ENCODE measurements at places on chromosomes 1 and 21.

DNA sequence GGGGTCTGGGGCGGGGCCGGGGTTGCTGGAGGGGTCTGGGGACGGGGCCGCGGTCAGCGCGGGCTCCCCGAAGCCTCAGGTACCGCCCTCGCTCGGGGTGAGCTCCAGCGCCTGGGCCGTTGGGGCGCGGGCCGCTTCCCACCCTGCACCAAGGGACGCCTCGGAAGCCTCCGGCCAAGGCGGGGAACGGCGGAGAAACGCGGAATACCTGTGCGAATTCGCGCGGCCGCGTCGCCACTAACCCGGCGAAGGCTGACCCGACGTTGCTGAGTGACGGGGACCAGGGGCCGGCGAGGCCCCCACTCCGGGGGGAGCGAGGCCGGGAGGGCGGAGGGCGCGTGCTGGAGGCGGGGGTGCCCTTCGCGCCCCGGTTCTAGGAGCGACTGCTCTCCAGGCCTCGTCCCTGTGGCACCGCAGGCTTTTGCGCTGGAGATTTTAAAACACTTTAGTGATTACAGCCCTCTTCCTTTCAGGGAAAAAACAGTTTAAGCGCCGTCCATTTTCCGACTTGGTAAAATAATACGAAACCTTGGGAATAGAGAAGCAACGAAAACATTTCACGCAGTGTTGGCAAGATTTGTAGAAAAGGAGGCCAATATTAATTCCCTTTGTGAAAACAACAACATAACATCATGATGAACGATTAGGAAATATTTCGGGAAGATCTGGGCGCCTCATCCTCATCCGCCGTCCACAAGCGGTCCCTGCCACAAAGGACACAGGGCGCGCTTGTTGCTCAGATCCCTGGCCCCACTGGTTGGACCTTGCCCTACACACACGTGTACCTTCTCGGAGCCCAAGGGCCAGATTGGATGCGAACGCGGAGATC, 971 bp upstream of the GNG4 start:
- peak; percentile 24 for DNase-seq

DNA sequence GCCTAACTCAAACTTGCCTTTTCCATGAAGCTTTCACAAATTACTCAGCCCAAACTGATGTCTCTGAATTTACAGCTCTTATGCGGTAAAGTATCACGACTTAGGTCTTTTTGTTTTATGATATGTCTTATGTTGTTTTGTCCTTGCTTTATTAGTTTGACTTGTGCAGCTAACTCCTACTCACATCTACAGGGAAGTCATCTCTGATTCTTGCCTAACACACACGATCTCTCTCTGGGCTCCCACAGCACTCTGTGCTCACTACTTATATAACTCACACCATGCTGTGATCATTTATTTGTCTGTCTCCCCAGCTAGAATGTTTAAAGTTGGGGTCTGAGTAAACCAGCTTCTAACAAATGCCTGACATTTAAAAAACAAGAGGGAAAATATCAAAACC, 9.3 kb upstream of the PI4KB start:
- no peak for DNase-seq

DNA sequence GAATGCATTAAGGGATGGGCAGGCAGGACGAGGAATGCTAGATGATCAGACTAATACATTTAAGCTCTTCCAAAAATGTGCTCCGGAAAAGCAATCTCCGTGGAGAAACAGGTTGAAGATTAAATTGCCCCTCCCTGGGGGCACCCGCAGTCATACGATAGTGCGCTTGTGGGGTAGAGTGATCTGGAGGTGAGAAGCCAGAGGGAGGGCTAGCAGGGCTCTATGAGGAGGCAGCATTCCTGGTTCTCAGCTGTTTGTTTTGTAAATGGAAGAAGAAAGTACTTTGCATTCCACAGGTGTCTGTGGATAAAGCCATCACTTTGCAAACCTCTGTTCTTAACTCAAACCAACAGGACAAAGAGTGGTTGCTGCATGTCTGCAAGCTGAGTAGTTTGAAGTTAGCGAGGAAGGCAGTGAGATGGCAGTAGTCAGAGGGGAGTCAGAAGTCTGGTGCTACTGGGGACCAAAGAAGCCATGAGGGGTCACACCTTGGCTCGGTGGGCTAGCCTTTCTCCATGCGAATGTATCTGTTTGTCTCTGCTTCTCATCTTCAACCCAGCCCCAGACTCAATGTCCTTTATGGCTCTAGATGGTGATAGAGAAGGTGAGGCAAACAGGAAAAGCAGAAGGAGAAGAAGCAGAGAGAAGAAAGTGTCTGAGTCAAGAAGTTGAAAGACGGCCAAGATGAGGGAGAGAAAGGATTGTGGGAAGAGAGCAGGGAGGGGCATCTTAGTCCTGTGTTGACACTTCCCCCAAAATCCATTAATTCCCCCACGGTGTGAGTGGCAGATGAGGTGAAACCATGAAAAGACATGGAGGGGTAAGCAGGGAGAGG, 65.2 kb upstream of the GJA8 start:
- no peak for DNase-seq

- no peak for DNase-seq
Observed at GRCh38 chr1:30290581-30290980, 432.8 kb downstream of the MATN1 start.

DNA sequence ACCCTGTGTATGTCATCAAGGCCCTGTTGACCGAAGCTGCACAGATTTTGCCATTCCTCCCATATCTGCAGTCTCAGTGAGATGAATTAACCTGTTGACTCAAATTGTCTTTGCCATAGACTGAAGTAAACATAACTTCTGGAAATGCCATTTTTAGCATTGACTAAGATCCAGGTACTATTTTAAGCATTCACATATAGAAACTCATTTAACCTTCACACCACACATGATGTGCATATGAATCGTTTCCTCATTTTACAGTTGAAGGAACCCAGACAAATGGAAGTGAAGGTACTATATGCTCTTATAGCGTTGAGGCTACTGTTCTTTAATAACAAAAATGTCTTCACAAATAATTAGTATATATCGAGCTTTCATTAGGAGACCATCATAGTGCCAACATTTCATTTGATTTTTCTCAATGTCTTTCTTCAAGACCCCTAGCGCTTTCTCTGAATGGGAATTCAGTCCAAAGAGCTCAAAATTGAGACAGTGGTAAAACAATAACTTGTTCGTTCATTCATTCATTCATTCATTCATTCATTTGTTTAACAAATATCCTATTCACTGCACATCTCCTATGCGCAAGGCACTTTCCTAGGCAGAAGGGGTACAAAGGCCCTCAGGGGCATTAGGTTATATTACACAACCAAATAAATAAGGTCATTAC, 444.7 kb downstream of the ADGRL2 start:
- DNase-seq: no peak

DNA sequence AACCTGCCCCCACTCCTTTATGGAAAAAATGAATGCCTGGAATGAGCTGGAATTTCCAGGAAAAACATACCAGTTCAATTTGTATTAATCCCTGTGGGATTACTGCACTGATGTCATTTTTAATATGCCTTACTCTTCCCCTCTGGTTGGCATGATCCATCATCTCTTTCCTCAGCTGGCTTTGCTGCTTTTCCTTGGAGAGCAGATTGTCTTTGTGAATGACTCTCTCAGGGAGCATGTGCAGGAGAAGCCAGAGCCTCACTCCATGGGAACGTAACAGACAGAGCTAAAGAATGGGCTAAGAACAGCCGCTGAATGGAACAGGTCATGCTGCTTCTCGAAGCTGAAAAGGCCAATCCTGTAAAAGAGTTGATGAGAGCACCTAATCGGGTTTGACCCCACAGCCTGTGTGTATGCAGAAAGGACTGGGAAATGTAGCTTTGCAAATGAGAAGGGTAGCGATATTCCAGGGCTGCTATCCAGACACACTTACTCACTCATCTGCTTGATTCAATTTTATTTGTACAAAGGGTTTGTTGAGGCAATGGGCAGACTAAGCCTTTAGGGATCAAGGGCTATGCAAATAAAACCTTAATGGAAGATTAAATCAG, 20.7 kb downstream of the PHC2 start:
- DNase-seq: no peak

DNA sequence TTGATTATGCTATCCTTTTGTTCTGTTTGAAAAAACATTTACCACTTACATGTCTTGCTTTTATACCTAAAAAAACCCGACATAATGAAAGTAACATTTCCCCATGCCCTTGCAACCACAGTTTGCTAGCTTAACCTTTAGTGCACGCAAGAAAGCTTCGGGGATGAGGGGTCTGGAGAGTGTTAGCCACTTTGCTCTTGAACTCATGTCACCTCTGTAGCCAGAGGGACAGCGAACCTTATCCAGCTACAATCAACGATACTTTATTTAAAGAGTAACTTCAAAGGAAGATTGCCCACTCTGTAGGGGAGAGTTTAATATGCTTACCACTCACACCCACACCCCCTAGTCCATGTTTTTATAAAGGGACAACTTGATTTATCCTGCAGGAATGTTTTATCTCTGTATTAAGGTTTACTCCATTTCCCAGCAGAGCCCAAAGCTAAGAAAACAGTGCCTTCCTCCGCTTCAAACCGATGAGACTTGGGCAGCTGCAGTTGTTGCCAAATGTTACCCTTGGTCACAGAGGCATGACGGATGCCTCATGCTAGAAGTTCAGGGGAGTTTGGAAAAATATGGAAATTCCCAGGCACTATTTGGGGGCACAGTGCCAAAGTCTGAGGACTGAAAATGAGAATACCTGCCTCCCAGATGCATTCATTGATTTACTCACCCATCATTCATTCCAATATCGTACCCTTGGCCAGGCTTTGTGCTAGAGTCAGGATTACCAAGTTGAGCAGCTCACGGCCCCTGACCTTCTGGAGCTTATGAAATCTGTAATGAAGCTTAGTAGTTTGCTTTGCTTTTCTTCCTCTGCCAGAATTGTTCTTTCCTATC, 61.4 kb upstream of the VCAM1 start:
- no peak for DNase-seq

- no peak for DNase-seq
Observed at GRCh38 chr1:80582980-80583379, 1217.8 kb upstream of the ADGRL2 start.

DNA sequence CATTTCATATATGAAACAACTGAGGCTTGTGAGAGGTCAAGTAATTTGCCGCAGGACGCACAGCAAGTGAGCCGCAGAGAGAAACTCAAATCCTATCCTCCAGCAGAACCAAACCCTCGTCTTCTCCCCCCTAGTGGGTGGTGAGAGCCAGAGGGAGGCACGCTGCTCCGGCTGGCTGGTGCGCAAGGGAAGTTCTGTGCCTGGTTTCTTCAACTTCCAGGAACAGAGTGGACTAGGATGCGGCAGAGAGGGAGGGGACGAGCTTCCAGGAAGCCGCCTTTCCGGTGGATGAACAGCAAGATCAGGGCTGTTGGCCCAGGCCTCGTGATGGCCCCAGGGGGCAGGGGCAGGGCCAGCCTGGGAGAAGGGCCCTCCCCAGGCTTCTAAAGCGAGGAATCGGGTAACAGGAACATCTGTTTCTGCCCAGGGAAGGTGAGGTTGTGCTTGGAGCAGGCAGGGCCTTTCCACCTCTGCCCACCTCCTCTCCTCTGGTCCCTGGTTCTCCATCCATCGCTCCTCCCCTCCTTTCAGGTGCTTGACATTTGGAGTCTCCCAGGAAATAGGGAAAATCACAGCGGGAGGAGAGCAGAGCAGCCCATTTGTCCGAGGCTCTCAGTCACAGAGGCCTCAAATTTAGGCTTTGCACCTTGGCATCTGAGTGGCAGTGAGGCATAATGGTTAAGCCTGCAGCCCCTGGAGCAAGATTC, 16.8 kb upstream of the PDIK1L start:
- no peak for DNase-seq

DNA sequence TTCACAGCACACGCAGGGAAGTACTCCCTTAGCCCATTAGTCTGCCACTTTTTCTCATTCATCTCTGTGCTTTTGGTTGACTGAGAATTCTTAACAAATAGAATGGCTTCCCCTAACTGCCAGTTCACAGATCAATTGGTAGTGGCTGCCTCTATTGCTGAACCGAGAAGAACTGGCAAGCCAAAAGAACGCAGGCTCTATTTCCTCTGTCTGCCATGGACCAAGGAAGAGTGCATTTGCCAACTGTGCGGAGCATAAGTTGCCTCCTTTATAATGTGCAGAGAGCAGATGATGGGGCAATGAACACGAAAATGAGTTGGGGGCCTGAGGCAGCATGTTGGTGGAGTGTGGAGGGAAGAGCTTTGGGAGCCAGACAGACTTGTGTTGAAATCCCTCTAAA, 483.1 kb upstream of the CAMK1G start:
- DNase-seq: no peak

Measured in stimulated activated CD4-positive, alpha-beta T cell treated with anti-CD3 and anti-CD28 coated beads, Interleukin-15, amount 100 ng/mL, for 24 hours (primary cell).